ENCODE measurements at places on chromosomes 2 and 18. TPM values are rescaled to one million over a fixed set of nuclear protein-coding genes. Genes with fewer than 3 reads are reported as not detected.

DNA sequence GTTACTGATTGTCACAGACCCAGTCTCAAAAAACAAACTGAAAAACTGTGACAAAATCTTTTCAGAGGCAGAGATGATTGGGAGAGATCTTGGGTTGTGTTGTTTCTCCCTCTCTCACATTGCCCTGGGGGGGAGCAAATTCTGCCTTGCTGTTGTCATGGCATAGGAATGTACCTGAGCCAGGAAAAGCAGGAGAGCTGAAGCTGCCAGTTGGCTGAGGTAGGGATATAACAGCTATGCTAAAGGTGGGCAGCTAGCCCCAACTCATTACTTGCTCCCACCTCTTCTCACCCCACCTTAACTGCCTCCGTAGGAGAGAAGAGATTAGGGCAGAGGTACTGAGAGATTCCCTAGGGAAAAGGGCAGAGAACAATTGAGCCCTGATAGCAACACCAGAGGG is 299.3 kb downstream of the OSR1 start:
- no peaks in the 10 kb centered on the region for H3K27me3 ChIP-seq
- no peaks in the 10 kb centered on the region for H3K4me1 ChIP-seq
- H3K4me3 ChIP-seq: no peak overlapping the region
- H3K36me3 ChIP-seq: no peaks in the 10 kb centered on the region
- no peak overlapping the region for H3K27ac ChIP-seq
- no peak for DNase-seq

- no peaks in the 10 kb centered on the region for H3K27me3 ChIP-seq
These were observed 20.4 kb downstream of the CHMP3 start for GRCh38 chr2:86542814-86543213.

- H3K4me1 ChIP-seq: no peaks in the 10 kb centered on the region
- no peaks in the 10 kb centered on the region for H3K36me3 ChIP-seq
- H3K27ac ChIP-seq: no peak overlapping the region
These were observed 208.0 kb downstream of the GALR1 start for GRCh38 chr18:77457681-77458080.

DNA sequence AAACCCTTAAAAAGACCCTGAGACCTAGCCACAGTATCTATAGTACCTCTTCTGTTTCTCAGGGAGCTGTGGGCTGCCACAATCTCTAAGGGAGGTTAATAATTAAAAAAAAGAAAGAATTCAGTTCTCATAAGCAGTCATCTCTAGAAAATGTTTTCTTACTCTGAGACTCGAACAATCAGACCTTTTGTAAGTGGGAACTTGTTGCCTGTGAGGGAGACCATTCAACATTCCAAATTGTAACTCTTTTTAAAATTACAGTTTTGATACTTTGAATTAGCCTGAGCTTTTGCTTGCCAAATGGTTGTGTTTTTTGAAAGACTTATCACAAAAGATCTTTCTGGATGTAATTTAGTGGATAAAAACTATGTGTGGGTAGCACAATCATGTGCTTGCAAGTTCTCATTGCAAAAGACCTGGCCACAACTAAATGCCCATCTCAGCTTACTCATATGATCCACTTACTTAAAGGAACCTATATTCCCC is 33.3 kb downstream of the IL1R2 start:
- peaks cover 20% of the 10 kb centered on the region for H3K4me1 ChIP-seq
- no peak overlapping the region for H3K27ac ChIP-seq
- no peak for DNase-seq
- no peaks in the 10 kb centered on the region for H3K36me3 ChIP-seq

GRCh38 chr2:24337890-24338289 is 22.4 kb downstream of the ITSN2 start:
- H3K4me1 ChIP-seq: peaks cover 4% of the 10 kb centered on the region
- no peak for DNase-seq
- H3K36me3 ChIP-seq: no peaks in the 10 kb centered on the region
- no peak overlapping the region for H3K4me3 ChIP-seq

GRCh38 chr2:79994965-79995364 is 309.6 kb downstream of the LRRTM1 start:
- H3K27me3 ChIP-seq: no peaks in the 10 kb centered on the region
- no peaks in the 10 kb centered on the region for H3K4me1 ChIP-seq
- H3K27ac ChIP-seq: no peak overlapping the region
- H3K36me3 ChIP-seq: no peaks in the 10 kb centered on the region

DNA sequence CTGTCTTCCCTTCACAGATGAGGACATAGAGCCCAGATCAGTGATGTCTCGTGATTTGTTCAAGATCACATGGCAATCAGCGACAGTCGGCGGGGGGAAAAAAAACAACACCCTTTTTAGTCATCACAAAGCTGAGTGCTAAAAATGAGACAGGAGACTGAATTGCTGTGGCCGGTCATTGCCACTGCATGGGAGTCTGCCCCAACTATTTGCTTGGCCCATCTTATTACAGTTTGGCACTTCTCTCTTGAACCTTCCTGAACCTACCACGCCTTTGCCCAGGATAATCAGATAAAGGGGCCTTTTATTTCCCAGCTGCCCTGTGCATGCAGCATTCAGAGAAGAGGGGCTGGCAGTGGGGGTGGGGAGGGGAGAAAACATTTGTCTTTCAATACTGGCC is 42.7 kb downstream of the SETBP1 start:
- H3K4me3 ChIP-seq: peak overlapping the region; percentile 49
- H3K27ac ChIP-seq: peak overlapping the region; percentile 74

GRCh38 chr2:106292627-106293026 is 98.5 kb upstream of the UXS1 start:
- H3K27ac ChIP-seq: no peak overlapping the region
- DNase-seq: no peak
- no peaks in the 10 kb centered on the region for H3K36me3 ChIP-seq
- H3K4me1 ChIP-seq: no peaks in the 10 kb centered on the region
- no peaks in the 10 kb centered on the region for H3K27me3 ChIP-seq

- peaks cover 4% of the 10 kb centered on the region for H3K4me1 ChIP-seq
- H3K27ac ChIP-seq: no peak overlapping the region
- H3K36me3 ChIP-seq: no peaks in the 10 kb centered on the region
- H3K4me3 ChIP-seq: no peak overlapping the region
These were observed 17.1 kb upstream of the VPS4B start for GRCh38 chr18:63439334-63439733.

- no peak overlapping the region for H3K27ac ChIP-seq
- peak overlapping the region; percentile 61 for H3K4me3 ChIP-seq
- DNase-seq: no peak
- H3K27me3 ChIP-seq: peaks cover 15% of the 10 kb centered on the region
These were observed 90.0 kb upstream of the TAF1B start for GRCh38 chr2:9753276-9753600.

- H3K4me3 ChIP-seq: peak overlapping the region; percentile 79
- no peak overlapping the region for H3K27ac ChIP-seq
- DNase-seq: peak; percentile 71
- peaks cover 98% of the 10 kb centered on the region for H3K27me3 ChIP-seq
- H3K36me3 ChIP-seq: no peaks in the 10 kb centered on the region
These were observed 2.3 kb downstream of the EGR4 start for GRCh38 chr2:73291093-73291460.

DNA sequence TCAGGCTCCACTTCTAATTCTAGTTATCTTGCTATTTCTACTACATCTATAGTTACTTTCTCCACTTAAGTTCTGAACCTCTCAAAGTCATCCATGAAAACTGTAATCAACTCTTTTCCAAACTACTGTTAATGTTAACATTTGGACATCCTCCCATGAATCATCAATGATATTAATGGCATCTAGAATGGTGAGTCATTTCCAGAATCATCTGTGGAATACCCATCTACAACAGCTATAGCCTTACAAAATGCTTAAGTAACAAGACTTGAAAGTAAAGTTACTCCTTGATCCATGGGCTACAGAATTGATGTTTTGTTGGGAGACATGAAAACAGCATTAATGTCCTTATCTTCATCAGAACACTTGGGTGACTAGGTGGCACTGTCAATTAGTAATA is 35.4 kb downstream of the BARD1 start:
- DNase-seq: no peak
- no peak overlapping the region for H3K27ac ChIP-seq
- H3K27me3 ChIP-seq: no peaks in the 10 kb centered on the region
- H3K36me3 ChIP-seq: peaks cover 46% of the 10 kb centered on the region
- no peaks in the 10 kb centered on the region for H3K4me1 ChIP-seq

DNA sequence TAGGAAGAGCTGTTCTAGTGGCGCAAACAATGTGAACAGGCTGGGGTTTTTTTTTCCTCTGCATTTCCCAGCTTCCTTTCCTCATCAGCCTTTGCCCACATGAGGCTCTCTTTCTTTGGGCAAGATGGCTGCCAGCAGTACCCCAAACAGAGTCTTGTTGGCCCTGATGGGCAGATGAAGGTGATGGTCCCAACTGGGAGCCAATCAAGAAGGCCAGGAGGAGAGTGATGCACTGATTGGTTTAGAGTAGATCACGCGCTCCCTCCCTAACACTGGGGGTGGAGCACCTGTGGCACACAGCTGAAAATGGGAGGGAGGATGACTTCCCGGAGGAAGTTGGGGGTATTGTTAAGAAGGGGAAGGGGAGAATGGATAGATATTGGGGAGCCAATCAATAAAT is 96.3 kb upstream of the FZD7 start:
- no peaks in the 10 kb centered on the region for H3K36me3 ChIP-seq
- peaks cover 4% of the 10 kb centered on the region for H3K27me3 ChIP-seq
- H3K4me3 ChIP-seq: no peak overlapping the region
- no peak for DNase-seq

DNA sequence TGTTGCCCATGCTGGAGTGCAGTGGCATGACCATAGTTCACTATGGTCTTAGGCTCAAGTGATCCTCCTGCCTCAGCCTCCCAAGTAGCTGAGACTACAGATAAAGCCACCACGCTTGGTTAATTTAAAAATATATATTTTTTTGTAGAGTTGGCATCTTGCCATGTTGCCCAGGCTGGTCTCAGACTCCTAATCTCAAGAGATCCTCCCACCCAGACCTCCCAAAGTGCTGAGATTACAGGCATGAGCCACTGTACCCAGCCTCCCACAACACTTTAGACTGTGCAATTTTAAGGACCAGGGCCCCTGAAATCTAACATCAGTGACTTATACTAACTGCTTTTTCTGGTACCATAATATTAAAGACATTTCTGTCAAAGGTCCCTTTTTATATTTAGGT is 5.2 kb downstream of the TXNDC2 start:
- no peak overlapping the region for H3K27ac ChIP-seq
- no peaks in the 10 kb centered on the region for H3K27me3 ChIP-seq
- H3K4me1 ChIP-seq: no peaks in the 10 kb centered on the region
- H3K4me3 ChIP-seq: no peak overlapping the region
- no peaks in the 10 kb centered on the region for H3K36me3 ChIP-seq

The ELOA2 gene
- not detected for total RNA-seq

The OSBPL6 gene
- total RNA-seq: 10.8 TPM

The MYL1 gene
- not detected for total RNA-seq

The KCNG2 gene
- not detected for total RNA-seq

The PRSS56 gene
- 52.4 TPM for total RNA-seq

The RESP18 gene
- not detected for total RNA-seq

The MC5R gene
- total RNA-seq: not detected

The RTKN gene
- total RNA-seq: 62.0 TPM

The ERFE gene
- total RNA-seq: 2.6 TPM

All from neural crest cell (in vitro differentiated cells).